ENCODE measurements at places on chromosomes 1 and 21. TPM values are rescaled to one million over a fixed set of nuclear protein-coding genes. Genes with fewer than 3 reads are reported as not detected.

- DNase-seq = no peak
These were observed 2.8 kb upstream of the HPCAL4 start for GRCh38 chr1:39694026-39694425.

GRCh38 chr1:169072945-169073725, 33.4 kb upstream of the ATP1B1 start:
- DNase-seq = no peak

DNA sequence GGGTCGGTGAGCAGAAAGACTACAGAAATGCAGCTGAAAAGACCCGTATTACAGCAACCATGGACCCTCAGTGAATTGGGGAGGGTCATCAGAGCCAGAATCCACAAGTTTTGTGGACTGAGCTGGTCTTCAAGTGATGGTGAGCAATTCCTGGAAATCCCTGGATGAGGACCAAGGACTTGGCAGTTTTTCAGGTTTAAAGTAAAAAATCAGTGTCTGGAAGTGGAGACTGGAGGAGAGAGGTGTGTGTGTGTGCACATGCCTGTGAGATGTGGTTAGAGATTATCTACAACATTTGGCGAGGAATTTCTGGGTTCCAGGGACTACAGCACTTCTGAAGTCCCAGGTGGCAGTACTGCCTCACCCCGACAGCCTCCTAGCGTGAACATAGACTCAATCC, 56.4 kb downstream of the KIRREL1 start:
- no peak for DNase-seq

GRCh38 chr1:1210726-1211540, 3.0 kb downstream of the TNFRSF4 start:
- DNase-seq = peak; percentile 37

The L1TD1 gene
- not detected for total RNA-seq

DNA sequence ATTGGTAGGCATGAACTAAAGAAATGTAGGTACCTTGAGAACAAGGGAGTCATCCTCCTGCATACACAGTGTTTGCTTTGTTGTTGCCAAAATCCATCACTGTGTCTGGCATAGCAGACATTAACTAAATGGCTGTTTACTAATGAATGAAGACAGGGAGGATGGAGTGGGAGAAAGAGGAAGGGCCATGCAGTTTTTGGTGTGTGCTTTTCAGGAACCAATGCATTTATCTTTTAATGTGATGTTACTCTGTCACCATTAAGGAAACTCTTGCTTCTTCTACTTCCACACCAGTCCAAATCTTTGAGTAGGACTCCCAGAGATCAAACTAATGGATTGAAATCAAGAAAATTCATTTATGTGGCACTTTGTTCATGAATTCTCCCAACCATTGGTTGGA, 55.6 kb upstream of the DUSP10 start:
- no peak for DNase-seq

- no peak for DNase-seq
These were observed 1230.0 kb downstream of the AMY1C start for GRCh38 chr1:104979651-104980050.

- DNase-seq = no peak
These were observed 23.3 kb downstream of the PIP5K1A start for GRCh38 chr1:151221616-151222015.

DNA sequence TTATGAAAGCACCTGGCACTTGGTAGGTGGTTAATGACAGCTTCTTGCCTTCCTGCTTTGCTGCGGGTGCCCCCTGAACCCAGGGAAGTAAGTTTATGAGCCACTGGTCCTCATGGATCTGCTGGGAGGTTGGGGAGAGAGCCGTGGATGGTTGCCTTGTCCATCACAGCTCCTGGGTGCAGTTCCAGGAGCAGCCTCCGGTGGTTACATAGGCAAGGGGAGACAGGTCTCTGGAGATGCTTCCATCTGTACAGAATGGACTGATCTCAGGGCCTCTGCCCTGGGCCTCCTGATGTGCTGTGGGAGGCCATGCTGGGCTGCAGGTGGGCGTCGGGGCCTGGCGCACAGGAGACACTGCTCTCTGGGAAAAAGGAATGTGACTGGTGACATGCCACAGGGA, 31.6 kb upstream of the ARHGEF10L start:
- no peak for DNase-seq

The SELENON gene
- total RNA-seq = 10.3 TPM

DNA sequence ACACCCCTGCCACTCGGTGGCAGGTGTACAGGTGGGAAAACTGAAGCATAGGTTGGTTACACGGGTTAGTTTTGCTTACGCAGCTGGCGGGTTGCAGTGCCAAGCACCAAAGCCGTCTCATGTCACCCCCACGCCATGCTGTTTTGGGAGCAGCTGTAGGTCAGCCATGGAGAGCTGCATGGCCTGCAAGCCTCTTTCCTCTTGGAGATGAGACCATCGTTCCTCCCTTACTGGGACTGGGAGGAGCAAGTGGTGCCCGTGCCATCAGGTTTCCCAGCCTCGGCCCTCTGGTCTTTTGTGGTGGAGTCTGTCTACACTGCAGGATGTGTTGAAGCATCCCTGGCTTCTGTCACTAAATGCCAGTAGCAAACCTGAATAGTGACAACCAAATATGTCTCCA, 46.9 kb downstream of the AJAP1 start:
- no peak for DNase-seq

DNA sequence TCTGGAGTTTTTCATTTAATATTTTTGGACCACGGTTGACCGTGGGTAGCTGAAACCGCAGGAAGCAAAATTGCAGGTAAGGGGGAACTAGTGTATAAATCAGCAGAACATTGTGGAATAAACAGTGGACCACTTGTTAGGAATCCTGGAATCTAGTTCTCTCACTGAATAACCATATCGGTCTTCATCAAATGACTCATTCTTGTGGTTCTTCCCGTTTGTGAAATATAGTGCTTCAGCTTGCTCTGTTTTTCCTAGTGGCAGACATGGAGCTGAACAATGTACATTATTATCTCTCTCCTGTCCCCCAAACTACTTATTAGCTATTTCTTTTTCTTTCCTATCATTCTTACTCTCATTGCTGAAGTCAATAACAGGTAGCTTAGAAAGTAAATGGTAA, 61.9 kb downstream of the HSPA13 start:
- no peak for DNase-seq

DNA sequence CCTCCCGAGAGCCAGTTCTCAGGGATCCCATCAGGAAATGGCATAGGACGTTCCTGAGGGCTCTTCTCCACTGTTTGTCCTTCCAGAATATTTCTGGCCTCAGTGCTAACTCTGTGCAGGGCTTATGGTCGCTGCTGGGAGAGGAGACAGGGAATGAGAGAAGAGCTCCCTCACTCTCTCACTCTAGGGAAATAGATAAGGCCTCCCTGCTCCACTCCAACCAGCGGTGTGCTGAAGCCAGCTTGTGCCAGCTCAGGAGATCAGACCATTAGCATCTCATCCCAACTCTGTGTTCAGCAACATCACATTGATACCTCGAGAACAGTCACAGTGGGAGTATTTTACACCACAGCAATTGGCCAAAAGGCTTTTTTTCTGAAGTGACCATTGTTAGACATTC, 49.2 kb upstream of the ZC3H12A start:
- no peak for DNase-seq

- no peak for DNase-seq
These were observed 277.3 kb downstream of the KAZN start for GRCh38 chr1:14875524-14876509.

DNA sequence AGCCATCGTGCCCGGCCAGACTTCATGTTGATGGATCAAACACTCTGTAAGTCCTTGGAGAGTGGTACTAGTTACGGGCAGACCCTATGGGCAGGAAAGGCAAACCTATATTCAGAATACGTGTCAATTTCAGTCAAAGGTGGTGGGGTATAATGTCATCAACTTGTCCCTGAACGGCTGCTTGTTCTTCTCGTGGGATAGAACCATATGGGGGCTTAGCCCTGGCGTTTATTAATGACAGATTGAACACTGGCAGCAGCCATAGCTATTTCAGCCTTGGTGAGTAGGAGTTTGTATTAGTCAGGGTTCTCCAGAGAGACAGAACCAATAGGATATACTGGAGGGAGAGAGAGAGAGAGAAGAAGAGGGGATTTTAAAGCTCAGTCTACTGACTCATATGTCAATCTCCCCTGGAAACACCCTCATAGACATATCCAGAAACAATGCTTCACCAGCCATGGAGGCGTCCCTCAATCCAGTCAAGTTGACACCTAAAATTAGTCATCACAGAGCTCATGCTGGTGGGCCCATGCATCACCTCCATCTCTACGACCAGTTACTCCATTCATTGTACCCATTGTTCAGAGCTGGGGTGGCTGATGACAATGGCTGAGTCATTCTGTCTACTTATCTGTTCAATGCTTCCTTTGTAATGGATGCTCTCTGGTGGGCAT, 16.1 kb upstream of the AQP10 start:
- no peak for DNase-seq

GRCh38 chr1:116666187-116667077, 1.1 kb downstream of the IGSF3 start:
- no peak for DNase-seq

- no peak for DNase-seq
These were observed 13.1 kb downstream of the EVA1C start for GRCh38 chr21:32425628-32426027.

The PIK3R3 gene
- total RNA-seq = 3.4 TPM

GRCh38 chr1:149844101-149844500, 55.3 kb upstream of the BOLA1 start:
- no peak for DNase-seq

The RABIF gene
- 13.1 TPM for total RNA-seq

The USF1 gene
- total RNA-seq = 96.3 TPM

The PLPPR4 gene
- not detected for total RNA-seq

The PLEKHM2 gene
- total RNA-seq = 56.6 TPM

DNA sequence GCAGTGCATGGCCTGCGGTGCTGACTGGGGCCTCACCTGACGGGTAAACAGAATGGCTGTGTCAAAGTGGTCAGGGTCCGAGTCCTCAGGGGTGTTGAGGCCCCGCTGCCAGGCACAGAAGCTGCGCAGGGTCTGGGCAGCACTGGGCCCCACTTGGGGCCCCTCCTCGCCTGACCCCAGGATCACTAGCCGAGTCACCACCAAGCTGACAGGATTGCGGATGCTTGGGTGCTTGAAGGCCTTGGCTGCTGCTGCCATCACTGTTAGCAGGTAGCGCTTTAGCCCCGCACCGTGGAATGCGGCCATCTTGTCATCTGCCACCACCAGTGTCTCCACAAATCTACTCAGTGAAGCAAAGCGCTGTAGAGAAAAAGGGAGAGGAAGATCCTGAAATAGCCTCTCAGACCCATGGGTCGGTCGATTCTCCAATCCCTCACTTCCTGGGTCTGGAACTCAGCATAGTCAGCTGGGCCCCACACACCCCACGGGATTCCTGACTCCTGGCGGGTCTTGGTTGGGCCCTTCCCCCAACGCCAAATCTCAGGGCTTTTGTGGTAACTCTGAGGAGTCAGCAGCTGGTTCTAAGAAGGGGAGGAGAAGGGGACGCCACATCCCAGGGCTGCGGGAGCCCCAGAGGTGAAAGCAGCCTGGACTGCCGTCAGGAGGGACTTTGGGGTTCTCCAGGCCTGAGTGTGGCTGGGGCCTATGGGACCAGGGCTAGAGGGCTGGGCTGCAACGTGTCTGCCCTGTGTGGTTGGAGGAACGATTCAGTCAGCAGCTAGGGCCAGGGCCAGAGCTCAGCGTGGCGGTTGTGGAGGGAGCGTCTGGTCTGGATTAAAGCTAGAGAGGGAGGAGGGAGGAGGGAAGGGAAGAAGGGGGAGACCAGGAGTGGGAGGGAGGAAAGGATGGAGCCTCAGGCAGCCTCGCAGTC, 2.1 kb downstream of the ADAMTS4 start:
- DNase-seq = no peak

GRCh38 chr1:154578058-154578418, 10.5 kb downstream of the CHRNB2 start:
- DNase-seq = no peak

- no peak for DNase-seq
These were observed 496.4 kb downstream of the SETD4 start for GRCh38 chr21:35563885-35564451.

GRCh38 chr21:35730325-35730724, 330.0 kb downstream of the SETD4 start:
- DNase-seq = no peak

The CCDC181 gene
- total RNA-seq = not detected

Data from activated naive CD8-positive, alpha-beta T cell treated with anti-CD3 and anti-CD28 coated beads, Interleukin-2, amount 10 ng/mL, durations not matched to agents 7 days and 5 days (primary cell).